Activated CD4-positive, alpha-beta memory T cell treated with anti-CD3 and anti-CD28 coated beads for 36 hours (primary cell): ENCODE measurements at places on chromosomes 6 and 20.

DNA sequence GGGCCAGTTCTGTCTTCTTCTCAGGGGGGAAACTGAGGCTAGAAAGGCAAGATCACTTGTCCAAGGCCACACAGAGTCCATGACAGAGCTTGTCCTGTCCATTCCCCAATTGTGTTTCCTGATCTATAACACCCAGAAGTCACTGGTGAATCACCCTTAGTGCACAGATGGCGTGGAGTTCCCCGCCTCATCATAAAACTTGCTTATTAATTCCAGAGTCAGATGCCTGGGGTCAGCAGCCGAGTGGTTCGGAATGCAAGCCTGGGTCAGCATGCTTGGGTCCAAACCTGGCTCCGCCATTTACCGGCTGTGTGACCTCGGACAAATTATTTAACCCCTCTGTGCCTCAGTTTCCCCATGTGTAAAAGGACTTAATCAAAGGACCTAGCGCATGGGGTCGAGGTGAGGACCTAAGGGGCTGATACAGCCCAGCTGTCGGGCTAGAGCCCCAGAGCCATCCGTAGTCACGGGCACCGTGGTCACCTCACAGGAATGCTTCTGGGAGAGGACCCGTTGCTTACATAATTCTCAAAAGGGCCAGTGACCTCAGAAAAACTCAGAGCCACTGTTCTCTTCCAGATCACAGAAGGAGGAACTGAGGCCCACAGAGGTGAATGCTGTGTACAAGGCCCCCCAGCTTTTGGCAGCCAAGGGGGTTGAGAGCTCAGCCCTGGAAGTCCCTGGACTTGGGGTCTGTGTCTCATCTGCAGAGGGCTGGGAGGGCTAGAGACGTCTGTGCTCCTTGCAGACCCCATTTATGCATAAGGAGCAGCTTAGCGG, 1.4 kb upstream of the ZBP1 start:
- DNase-seq: no peak

- no peak for DNase-seq
Measured at GRCh38 chr6:24768361-24768760, 6.4 kb upstream of the GMNN start.

- DNase-seq: no peak
Measured at GRCh38 chr6:138833816-138834539, 38.1 kb downstream of the ECT2L start.

GRCh38 chr6:127514773-127515227, 4.3 kb downstream of the MTCL3 start:
- peak; percentile 80 for DNase-seq

- peak; percentile 54 for DNase-seq
Measured at GRCh38 chr20:19784511-19785172, 26.6 kb downstream of the RIN2 start.
